Thoracic aorta (tissue), 2 donors: ENCODE measurements at places on chromosomes 6 and 20. TPM values are rescaled to one million over a fixed set of nuclear protein-coding genes. Genes with fewer than 3 reads are reported as not detected.

GSTA3 gene
- total RNA-seq: not detected

TPBG gene
- 38.7 TPM for total RNA-seq

FUT9 gene
- not detected for total RNA-seq

WFDC12 gene
- not detected for total RNA-seq

NAA20 gene
- 16.9 TPM for total RNA-seq

PPIL6 gene
- total RNA-seq: 5.8 TPM

CRISP3 gene
- total RNA-seq: not detected

DNA sequence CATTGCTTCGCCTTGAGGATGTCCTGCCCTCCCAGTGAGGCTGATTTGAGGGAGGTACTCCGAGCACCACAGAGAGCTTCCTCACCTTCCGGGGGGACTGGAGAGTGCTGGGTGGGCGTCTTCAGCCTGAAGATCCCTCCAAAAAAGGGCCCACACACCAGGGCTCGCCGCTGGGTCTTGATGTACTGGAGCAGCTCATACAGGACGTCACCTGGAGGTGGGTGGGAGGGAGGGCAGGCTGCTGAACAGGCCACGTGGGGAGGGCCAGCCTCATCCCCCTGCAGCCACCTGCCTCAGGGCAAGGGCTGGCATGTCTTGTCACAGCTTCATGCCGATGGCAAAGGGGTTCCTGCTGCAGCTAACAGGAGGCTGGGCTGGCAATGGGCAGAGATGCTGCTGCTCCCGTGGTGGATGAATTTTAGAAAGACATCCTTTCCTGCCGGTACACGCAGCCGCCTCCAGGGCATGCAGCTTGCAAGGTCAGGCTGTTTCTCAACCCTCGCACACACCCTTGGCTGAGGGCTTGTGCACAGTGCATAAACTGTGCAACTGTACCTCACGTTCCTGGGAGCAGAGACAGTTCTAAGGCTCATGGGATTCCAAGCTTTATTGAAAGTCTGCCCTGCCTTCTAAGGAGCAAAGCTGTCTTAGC lies 14.0 kb downstream of the ETV7 start:
- DNase-seq: no peak

GRCh38 chr6:158798311-158798710 lies 20.9 kb downstream of the EZR start:
- DNase-seq: no peak

DNA sequence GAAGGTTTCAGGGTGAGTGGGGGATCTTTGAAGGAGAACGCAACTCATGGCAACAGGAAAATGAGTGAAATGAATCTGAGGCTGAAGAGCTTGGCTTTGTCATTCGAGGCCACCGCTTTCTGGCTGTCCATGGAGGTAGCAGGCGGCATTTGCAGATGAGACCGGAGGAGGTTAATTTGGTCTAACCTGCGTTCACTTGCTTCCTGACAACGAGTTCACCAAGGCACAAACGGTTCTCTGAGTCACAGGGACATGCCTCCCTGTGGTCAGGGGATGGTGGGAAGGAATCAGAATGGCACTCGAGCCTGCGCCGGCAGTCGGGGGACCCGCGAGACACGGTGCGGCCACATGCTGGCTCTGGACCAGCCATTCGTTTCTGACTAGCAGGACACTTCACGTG lies 75.0 kb downstream of the IRF4 start:
- no peak for DNase-seq

DNA sequence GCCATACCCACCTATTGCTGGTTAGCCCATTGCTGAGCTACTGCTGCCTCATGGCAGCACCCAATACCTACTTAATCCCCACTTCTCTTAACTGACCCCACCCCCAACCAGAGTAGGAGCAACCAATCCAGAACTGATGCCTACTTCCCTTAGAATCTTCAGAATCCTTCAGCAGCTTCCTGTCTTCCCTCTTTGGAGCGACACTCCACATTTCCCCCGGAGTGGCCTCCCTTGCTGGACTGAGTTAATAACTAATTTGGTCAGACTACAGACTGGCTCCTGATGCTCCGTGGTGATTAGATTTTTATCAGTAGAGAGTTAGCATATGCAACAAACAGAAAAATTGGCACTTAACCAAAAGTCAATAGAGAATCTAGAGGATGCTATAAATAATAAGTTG lies 51.2 kb upstream of the UBR2 start:
- DNase-seq: no peak

DNA sequence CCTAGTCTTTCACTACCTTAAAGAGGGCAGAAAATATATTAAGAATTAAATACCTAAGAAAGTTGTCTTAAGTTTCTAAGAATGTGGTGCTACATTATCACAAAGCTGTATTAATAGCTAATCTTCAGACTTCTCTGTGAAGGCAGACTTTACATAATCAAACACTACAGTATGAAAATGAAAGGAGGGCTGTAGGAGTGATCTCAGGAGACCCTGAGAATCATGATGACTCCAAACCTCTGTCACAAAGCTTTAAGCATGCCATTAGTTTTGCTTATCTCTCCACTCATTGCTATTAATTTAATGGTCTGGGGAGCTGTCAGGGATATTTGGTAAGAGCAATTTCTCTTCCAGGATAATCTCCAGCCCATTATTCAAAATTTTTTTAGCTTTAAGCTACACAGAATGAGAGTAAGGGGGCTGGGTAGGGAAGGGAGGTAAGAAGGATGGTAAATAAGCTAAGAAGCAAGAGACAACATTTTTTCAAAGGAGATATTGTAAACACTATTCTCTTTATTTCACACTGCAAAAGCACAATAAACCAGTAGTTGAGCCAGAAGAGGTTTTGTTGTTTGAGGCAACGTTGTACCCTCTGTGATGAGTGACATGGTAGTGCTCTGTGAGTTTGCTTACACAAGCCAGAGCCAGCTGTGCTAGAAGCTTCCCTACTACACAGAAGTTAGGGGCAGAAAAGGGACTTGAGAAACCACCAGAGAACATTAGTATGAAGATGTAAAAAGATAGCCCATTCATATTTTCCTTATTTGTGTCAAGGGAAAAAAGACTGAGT lies 258.8 kb downstream of the GMDS start:
- DNase-seq: no peak

GRCh38 chr6:37675606-37676005 lies 22.1 kb downstream of the MDGA1 start:
- no peak for DNase-seq

GRCh38 chr6:1592852-1593251 lies 16.9 kb upstream of the FOXC1 start:
- DNase-seq: no peak

DNA sequence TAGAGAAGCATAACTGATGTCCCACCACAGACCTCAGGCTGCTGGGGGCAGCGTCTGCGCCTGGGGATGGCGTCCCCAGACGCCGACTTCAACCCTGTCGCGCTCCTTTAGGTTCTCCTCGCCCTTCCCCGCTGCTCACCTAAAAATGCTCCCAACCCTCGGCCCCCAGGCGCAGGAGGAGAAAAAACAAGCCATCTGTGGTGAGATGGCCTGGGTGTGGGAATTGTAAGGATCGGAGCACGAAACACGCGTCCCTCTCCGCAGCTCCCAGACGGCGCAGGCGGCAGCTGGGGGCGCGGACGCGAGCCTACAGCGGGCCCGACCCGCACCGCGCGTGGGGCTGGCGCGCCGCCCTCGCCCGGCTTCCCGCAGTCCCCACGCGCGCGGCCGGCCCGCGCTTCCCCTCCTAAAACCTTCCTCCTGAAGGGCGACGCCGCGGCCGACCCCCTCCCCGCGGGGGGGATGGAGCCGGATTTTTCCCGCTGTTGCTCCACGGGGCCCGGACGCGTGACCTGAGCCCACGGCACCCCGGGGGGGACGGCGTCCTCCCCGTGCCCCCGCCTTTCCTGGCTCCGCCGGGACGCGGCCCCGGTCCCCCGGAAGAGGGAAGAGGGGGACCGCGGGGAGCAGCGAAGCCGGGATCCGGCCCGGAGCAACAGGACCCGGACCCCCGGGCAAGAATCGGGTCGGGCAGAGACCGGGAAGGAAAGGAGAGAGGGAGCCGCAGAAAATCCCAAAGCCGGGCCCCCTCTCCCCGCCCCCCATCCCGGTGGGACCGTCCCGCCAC lies 611 bp downstream of the EPB41L2 start:
- no peak for DNase-seq

DNA sequence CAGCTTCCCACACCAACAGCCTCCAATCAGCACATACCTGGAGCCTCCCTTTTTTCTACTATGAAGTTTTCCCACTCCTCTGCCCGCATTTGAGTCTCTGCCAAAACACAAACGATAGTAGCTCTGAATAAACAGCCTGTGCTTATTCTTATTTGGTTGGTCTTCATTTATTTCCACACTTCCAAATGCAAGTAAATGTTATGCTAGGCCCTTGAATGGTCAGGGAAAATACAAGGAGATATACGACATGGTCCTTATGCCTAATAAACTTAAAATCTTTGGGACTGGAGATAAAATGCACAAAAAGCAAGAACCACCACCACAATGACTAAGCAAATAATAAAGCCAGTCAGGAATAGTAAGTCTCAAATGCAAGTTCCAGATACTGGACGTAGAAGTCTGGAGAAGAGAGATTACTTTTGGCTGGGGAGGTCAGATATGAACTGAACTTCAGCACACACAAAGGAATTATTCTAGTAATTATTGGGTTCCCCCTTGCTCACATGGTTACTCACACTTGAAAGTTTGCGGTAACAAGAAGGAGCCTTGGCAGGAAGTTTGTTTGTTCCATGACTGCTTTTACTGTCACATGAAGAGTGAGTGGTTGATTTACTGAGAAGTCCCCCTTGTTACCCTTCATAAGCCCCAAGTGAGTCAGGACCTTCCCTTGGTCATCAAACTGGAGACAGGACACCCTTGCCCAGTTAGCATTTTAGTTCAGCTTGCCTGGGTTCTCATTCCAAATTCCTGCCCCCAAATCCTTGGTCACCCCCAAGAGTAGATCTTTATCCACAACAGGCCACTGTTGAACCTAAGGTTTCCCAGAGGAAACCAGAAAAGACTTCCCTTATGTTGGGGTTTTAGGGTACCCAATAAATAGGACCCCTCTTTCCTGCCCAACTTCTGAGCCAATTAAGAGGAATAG lies 511.2 kb upstream of the JARID2 start:
- DNase-seq: no peak

- DNase-seq: no peak
These were observed 222.8 kb downstream of the KIF16B start for GRCh38 chr20:16350465-16350864.

DNA sequence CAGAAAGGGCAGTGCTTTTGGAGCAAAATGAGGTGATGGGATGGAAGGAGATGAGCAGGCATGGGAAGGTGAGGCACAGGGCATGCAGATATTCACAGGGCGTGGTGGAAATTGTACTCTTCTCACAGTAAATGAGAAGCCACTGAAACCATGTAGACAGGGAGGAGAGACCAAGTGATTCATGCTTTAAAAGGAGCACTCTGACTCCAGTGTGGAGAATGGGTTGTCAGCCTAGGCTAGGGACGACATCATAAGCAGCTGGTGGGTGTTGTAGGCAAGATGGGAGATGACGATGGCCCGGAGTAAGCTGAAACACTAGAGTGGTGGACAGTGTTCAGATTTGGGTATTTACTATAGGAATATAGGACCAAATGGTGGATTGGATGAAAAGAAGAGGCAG lies 18.4 kb downstream of the PDE7B start:
- DNase-seq: no peak

- DNase-seq: no peak
These were observed 26.1 kb downstream of the NCOA5 start for GRCh38 chr20:46063652-46064054.

- DNase-seq: no peak
These were observed 103.9 kb upstream of the EMILIN3 start for GRCh38 chr20:41470362-41471095.

DNA sequence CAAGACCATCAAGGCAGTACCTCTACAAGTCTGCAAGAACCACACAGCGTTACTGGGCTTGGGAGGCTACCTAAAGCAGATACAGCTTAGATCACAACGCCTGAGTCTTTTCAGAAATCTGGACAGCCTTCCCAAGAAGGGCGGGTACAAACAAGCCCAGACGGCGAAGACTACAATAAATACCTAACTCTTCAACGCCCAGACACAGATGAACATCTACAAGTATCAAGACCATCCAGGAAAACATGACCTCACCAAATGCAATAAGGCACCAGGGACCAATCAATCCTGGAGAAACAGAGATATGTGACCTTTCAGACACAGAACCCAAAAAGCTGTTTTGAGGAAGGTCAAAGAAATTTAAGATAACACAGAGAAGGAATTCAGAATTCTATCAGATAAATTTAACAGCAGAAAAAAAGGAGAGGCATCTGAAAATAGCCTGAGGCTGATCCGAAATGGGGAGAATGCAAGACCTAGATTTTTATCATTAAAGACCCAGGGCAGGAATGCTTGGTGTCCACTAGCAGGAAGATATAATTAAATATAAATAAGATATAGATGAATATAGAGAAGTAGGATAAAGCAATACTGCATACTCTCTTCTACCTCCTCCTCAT lies 131.7 kb upstream of the COL21A1 start:
- DNase-seq: no peak

- peak; percentile 64 for DNase-seq
These were observed 44.9 kb downstream of the SNAI1 start for GRCh38 chr20:50027611-50028105.

DNA sequence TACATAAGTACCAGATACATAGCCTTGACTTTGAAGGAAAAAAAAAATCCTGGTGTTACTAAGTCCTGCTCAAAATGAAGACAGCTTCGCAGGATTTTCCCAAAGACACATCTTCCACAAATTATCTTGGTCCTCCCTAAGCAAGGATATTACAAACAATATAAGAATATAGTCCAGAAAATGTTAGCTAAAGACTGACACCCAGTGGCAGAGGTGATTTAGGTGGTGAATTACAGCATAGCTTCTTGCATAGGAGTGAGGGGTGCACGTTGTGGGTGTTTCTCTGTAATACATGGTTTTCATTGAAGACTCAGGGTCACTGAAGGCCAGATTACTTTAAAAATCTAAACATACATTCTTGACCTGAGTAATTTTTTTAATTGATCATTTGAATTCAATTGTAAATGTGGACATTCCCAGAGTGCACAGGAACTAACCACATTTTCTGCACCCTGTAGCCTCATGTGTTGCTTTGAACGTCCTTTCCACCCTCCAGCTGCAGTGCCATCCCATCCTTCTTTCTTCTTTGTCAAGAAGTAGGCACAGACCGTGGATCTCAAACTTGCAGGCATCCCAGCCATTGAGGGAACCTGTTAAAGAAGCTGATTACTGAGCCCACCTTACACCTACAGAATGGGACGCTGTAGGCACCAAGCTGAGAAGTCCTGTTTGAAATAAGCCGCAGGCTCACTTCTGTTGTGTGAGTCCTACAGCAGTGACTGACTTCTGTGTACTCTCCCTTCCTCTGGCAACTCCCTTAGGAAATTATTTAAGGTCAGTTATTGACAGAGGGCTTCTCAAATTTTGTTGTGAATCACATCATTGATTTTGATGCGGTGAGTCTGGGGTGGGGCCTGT lies 102.6 kb downstream of the PERP start:
- no peak for DNase-seq

DNA sequence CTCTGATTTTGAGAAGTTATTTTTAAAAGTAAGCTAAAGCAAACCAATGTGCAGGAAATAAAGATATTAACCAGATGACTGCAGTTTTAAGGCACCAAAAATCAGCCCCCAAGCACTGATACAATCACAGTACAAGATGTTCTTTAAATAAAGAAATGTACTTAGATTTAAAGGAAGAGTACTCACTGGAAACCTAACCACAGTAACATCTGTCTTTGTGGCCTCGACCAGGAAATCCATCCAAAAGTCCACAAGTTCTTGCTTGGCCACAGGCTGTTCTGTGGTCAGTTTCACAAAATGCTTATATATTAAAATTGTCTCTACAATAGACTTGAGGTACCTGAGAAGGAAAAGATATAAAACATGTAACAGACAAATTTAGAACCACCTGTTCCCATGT lies 105.9 kb upstream of the MAP7 start:
- no peak for DNase-seq
